ENCODE measurements at places on chromosomes 13 and 19. TPM values are rescaled to one million over a fixed set of nuclear protein-coding genes. Genes with fewer than 3 reads are reported as not detected.

DNA sequence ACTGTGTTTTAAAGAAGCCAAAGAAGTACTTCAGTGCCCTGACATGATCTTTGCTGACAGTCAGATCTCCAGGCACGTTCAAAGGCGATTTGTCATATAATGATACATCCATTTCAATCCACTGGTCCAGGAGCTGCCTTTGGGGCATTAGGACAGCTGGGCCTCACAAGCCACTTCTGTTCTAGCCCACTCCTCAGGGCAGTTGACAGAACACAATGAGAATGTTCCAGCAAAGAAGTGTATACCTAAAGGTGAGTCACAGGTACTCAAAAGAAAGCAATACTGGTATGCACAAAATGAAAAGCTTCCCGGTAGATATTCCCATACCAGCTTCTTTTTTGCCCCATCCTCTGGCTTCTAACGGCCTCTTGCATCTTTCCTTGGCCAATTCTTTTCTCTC lies 12.5 kb upstream of the MAP3K10 start:
- DNase-seq = no peak

- peak; percentile 80 for DNase-seq
Observed at GRCh38 chr13:96020155-96020575, 33.0 kb downstream of the UGGT2 start.

GRCh38 chr13:113850722-113851479 lies 13.0 kb downstream of the GAS6 start:
- DNase-seq = no peak

GRCh38 chr19:49327878-49328544 lies 3.0 kb upstream of the SLC6A16 start:
- peak; percentile 29 for DNase-seq

DNA sequence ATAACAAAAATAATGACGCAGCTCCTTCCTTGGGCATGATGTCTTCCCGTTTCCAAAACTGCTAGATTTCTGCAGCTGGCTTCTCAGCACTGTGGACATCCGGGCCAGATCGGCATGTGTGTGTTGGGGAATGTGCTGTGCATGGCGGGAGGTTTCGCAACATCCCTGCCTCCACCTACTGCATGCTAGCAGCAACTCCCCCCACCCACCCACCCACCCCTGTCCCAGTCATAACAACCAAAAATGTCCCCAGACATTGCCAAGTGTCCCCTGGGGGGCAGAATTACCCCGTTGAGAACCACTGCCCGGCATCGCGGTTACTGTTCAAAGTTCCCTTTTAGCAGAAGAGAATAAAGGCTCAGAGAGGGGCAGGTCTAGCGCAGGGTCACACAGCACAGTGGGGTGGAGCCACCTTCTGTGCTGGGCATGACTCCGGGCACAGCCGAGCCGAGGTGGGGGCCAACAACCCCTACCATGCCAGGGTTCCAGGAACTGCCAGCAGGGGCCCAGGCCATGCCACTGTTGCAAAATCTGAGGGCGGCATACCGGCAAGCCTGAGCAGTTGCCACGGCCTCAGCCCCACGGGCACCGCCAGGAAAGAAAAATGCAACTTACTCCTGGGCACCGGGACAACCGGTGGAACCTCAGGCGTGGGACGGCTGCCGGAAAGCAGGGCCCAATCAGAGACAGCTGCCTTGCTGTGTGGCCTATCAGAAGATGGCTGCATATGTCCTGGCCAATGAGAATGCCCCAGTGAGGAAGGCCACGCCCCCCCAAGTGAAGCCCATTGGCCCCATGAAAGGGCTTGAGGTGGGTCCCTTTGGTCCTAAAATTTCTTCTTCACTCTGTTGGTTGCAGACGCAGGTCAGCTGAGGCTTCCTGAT lies 22.5 kb upstream of the NFIC start:
- DNase-seq = peak; percentile 93

GRCh38 chr19:35249146-35249847 lies 495 bp downstream of the LSR start:
- no peak for DNase-seq

DNA sequence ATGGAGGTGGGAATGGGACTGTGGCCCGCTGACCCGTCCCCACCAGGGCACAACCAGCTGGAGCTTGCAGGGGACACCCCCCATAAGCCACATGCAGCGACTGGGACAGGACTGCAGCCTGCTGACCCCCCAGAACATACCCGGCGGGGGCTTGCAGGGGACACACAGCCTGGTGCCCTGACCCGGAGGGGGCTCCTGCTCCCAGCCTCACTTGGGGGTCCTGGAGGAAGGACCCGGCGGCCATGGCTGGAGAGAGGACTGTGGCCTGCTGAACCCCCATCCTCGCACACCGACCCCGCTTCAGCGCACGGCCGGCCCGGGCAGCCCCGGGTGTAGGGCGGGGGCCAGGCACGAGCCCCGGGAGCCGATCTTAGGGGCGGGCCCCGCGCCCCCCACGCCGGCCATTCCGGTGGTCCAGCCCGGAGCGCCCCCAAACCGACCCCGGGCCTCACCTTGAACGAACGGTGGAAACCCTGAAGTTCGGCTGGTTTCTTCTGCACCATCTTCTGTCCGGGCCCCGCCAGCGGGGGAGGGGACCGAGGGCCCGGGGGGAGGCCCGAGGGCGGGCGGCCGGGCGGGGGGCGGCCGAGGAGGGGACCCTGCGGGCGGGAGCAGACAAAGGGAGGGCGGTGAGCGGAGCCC lies 574 bp downstream of the MKNK2 start:
- DNase-seq = no peak

GRCh38 chr13:77909827-77910226 lies 8.8 kb downstream of the EDNRB start:
- DNase-seq = no peak

DNA sequence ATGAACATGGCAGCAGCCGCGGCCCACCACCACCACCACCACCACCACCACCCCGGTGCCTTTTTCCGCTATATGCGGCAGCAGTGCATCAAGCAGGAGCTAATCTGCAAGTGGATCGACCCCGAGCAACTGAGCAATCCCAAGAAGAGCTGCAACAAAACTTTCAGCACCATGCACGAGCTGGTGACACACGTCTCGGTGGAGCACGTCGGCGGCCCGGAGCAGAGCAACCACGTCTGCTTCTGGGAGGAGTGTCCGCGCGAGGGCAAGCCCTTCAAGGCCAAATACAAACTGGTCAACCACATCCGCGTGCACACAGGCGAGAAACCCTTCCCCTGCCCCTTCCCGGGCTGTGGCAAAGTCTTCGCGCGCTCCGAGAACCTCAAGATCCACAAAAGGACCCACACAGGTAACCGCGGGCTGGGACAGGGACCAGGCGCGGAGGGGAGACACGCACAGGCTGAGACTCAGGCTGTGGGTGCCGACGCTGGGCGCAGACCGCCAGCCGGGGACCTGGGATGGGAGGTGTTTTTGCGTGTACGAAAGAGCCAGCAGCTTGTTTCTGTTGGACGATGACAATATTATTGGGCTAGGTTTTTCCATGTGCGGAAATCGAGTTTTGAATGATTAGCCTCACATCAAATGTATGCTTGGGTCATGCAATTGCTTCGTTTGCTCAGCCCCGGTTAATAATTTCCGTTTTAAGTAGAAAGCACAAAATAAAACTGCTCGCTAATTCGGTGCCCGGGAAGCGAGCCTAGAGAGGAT lies 1.3 kb downstream of the ZIC2 start:
- DNase-seq = no peak

DNA sequence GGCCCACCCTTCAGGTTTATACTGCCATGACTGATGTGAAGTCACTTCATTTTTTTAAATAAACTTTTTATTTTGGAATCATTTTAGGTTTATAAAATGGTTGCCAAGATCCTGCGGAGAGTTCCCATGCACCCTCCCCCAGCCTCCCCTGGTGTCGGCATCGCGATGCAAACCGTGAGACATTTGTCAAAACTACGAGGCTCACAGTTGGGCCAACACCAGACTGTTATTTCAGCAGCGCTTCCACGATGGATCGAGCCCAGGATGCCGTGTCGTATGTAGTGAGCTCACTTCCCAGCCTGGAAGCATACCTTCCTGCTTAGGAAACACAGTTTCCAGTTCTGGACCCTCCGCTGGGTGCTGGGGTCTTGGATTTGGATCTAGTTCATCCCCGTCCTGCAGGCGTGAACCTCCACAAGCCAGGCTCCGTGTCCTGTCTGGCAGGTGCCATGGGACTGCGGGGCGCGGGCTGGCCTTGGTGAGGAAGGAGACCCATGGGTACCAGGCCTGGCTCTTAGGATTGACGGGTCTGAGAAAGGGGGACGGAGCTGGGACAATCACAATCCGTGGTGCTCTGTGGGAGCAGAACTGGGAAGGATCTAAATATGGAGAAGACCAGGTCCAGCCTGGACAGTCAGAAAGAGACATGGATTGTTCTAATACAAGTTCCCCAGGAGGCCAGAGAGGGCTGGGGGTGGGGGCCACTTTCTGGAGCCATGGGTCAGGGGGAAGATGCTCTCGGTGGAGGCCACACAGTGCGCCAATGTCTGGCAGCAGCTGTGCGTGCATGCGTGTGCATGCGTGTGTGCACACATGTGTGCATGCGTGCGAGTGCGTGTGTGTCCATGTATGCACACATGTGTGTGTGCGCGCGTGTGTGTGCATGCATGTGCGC lies 2.4 kb upstream of the SBK2 start:
- DNase-seq = no peak

DNA sequence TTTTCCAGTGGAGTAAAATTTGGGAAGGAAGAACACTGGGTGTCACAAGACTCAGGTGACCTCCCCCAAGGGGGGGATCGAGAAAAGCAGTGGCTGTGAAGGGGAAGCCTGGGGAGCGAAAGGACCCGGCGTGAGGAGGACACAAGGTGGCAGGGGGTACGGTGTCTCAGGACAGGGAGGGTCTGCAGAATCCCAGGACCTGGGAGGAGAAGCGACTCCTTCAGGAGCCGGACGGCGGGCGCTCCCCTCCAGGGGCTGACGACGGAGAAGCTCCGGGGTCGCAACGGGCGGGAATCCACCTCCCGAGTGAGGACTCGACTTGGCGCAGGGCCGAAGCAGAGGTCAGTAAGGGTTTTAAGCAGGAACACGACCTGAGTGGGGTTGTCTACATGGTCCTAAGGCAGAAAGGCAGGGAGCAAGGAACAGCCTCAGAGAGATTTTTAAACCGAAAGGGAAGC lies 529 bp downstream of the ZNF836 start:
- no peak for DNase-seq

GRCh38 chr13:97653443-97654140 lies 219.6 kb downstream of the RAP2A start:
- DNase-seq = peak; percentile 42

GRCh38 chr19:32322541-32322940 lies 22.9 kb upstream of the ZNF507 start:
- no peak for DNase-seq

CYP4F2 gene
- not detected for total RNA-seq

LAIR1 gene
- under 0.01 TPM for total RNA-seq
